ENCODE measurements at places on chromosomes 1 and 21.
A peak's percentile ranks its signal among the peaks of the same experiment; 100 is the strongest.

DNA sequence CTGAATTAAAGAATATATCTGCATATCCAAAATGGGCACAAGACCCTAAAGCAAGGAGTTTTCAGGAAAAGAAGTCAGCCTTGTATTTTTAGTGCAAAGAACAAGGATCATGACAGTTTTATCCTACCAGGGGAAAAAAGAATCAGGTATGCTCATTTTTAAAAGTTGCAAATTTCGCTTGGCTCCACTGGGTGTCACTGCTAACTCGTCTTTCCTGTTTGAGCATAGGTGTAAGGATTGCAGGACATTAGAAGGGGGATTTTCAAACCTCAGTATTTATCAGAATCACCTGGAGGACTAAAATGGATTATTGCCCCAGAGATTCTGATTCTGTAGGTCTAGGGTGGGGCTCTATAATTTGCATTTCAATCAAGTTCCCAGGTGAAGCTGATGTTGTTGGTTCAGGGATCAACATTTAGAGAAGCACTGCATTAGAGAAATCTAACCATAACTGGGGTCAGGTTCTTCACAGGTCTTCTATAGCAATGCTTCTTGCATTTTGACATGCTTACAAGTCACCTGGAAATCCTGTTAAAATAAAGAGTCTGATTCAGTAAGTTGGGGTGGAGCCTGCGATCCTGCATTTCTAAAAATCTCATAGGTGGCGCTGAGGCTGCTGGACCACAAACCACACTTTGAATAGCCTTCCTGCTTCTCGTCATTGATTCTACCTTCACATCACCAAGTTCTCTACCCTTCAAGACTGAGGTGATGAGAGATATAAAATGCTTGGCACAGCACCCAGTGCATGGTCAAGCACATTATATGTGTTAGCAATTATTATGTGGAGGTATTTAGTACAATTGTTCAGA is 39.6 kb downstream of the NUF2 start:
- DNase-seq, result peak; percentile 79

- DNase-seq, result no peak
These were observed 33.5 kb upstream of the SSBP3 start for GRCh38 chr1:54439550-54440223.

DNA sequence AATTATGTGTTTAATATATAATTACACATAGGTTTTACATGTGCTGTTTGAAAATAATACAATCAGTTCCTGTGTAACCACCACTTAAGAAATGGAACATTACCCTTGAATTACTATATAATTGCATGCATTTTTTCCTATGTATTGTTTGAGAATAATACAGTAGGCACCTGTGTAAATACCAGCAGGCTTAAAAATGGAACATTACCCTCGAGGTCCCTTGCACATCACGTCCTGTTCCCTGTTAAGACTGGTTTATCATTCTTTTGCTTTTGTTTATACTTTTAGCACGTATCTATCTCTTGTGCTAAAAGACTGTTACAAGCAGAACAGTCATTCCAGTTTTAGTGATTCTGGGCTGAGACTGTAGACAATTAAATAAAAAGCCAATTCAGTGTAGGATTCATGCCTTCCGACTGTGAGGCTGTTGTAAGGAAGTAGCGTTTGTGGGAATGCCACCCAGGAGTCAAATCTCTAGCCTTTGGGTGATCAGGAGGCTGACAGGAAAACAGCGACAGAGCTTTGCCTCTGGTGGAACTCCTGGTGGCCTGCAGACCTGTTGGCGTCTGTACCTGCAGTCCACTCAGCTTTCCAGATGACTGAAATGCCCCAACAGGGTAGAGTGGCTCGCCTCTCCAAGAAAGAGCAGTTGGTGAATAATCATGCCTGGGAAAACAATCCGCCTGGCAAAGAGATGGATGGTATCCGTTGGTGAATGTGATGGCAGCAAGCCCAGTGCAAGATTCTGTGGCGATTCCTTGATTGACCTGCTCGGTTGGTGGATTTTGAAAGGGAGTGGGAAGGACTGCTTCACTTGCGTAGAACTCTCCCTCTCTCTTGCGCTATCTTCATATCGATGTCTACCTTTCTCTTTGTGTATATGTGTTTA is 58.0 kb downstream of the DISC1 start:
- DNase-seq, result peak; percentile 85

DNA sequence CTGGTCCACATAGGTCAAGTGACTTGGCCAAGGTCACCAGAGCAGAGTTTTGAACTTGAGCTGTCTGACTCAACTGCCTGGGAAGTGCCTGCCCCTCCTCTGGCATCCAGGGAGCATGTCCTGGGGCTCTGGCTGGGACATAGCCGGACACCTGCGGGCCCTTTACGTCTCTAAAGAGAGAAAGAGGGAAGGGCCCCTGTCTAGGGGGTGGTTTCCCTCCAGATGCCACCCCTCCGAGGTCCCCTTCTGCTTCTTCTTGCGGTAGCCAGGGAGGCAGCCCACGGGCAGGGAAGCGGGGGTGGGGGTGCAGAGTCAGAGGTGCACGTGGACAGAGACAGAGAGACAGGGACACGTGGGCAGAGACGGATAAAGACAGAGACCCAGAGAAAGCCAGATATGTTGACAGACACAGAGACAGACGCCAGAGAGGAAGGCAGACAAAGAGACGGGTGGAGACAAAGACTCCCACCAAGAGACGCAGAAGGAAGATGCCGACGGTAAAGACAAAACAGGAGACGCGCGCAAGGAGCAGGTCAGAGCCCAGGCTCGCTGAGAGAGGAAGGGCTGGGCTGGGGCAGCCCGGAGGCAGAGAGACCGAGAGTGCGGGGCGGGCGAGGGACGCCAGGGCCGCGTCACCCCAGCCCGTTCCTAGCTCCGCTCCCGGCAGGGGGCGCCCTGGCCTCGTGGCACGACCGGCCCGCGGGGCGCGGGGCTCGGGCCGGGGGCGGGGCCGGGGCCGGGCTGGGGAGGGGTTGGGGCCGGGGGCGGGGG is 458 bp upstream of the ALPL start:
- DNase-seq, result peak; percentile 24

DNA sequence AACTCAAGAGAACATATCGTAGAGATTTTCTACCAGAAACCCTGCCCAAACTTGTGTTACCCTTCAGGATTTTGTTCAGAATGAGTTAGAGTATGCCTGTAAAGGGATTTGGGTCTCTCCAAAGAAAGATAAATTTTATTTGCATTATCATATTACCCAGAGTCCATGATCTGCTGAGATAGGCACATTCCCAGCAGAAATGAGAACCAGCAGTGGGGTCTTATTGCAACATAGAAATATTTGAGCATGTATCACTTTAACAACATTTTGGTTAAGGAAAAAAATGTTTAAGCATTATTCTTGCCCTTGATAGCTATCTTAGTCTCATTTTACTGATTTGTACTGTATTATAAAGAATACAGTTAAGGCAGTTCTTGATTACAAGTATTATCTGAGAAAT is 10.6 kb downstream of the VCAM1 start:
- DNase-seq, result no peak

DNA sequence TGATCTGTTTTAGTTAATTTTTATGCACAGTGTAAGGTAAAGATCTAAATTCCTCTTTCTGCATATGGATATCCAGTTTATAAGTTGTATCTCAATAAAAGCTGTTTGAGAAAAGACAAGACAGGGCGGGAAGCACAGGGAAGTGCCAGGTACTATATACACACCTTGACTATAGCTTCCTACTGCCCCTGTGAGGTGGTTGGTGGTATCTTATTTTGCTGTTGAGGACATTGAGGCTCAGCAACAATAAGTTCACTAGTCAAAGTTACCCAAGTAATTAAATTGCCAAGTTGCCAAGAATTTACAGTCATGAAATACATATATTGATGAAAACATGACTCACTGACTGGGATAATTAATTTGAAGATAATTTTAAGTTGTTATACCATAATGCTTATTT is 109.1 kb downstream of the CD247 start:
- no peak for DNase-seq

GRCh38 chr1:200670242-200671118 is 773 bp upstream of the DDX59 start:
- DNase-seq, result peak; percentile 87

DNA sequence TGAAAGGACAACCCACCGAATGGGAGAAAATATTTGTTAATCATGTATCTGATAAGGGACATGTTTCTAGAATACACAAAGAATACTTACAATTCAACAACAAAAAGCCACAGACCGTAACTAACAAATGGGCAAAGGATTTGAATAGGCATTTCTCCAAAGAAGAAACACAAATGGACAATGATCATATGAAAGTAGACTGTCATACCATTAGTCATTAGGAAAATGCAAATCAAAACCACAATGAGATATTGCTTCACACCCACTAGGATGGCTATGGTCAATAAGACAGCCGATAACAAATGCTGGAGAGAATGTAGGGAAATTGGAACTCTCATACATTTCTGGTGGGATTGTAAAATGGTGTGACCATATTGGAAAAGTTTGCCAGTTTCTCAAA is 367.2 kb upstream of the SGIP1 start:
- no peak for DNase-seq

DNA sequence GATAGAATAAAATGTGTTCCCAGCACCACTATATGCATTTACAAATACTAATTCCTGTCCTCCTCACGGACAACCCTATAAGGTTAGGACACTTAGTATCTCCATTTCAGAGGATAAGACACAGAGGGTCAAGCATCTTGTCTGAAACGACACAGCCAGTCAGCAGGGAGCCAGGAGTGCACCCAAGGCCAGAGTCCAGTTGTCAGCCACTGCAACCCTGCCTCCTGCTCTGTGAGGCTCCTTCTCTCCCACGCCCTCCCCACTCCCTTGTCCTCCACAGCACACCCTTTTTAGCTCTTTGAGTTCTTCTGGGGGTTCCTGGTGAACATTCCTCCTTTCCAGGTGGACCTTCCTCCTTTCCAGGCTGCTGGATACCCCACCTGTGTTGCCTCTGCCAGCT is 119.0 kb upstream of the TNR start:
- no peak for DNase-seq

GRCh38 chr1:47978486-47978885 is 18.7 kb downstream of the TRABD2B start:
- DNase-seq, result no peak

DNA sequence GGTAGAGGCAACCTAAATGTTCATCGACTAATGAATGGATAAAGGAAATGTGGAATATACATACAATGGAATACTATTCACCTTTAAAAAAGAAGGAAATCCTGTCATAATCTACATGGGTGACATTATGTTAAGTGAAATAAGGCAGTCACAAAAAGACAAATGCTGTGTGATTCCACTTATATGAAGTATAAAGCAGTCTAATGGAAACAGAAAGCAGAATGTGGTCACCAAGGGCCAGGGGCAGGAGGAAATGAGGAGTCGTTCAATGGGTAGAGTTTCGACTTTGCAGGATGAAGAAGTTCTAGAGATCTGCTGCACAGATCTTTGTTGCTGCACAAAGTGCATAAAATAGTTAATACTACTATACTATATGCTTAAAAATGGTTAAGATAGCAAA is 7.8 kb downstream of the DIPK1A start:
- DNase-seq, result no peak

DNA sequence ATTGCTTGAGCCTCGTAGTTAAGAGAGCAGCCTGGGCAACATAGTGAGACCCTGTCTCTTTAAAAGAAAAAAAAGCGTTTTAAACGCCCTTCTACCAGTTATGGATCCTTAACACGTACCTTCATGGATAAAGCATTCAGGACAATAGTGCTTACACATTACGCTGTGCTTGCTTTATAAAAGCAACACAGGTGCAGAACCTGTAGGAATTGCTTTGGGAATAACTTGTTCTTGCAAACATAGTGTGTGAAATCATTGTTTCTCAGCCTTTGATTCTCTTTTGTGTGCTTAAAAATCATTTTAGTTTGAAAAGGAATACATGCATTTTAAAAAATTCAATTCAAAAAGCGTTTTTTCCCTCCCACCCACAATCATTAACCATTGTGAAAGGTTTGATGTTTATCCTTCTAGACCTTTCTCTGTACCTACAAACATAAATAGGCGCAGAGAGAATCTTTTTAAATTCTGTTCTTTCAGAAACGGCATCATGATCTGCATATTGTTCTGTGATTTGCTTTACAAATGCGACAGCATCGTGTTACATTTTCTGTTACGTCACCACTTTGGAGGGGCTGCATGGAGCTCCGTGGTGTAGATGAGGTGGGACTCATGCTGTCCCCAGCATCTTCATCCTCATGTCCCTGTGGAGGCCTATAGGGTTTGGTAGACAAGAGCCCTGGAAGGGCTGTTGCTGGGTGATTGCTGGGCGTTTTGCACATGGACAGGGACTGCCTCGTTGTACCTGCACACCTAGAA is 54.6 kb downstream of the SPSB1 start:
- DNase-seq, result no peak

GRCh38 chr21:32894321-32894720 is 122.8 kb upstream of the PAXBP1 start:
- DNase-seq, result no peak

DNA sequence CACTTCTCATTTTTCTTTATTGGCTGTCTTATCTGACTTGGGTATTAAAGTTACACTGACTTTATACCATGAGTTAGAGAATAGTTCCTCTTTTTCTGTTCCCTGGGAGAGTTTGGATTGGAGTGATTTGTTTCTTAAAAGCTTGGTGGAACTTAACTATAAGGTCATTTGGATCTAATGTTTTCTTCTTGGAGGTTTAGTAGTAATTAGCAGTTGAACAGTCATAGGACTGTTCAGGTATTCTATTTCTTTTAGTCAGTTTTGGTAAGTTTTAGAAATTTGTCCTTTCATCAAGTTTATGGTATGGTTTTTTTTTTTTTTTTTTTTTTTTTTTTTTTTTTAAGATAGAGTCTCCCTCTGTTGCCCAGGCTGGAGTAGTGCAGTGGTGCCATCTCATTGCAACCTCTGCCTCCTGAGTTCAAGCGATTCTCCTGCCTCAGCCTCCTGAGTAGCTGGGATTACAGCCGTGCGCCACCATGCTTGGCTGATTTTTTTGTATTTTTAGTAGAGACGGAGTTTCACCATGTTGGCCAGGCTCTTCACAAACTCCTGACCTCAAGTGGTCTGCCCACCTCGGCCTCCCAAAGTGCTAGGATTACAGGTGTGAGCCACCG is 6.3 kb downstream of the TTC3 start:
- no peak for DNase-seq

DNA sequence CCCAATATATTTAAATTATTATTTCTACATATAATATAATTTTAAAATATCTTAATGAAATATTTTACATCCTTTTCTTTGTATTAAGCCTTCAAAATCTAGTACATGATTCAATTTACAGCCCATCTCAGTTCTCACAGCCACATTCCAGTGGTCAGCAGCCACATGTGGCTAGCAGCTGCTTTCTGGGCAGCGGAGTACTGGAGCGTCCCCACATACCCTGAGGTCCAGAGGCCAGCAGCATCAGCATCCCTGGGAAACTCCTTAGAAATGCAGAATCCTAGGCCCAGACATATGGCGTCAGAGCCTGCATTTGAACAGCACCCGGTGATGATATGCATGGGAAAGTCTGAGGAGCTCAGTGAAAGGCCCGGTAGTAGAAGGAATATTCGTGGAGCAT is 8.6 kb upstream of the LHX4 start:
- DNase-seq, result no peak
